ENCODE measurements at places on chromosomes 4 and X.

GRCh38 chr4:147492761-147493160, 11.9 kb downstream of the EDNRA start:
- no peak for DNase-seq

DNA sequence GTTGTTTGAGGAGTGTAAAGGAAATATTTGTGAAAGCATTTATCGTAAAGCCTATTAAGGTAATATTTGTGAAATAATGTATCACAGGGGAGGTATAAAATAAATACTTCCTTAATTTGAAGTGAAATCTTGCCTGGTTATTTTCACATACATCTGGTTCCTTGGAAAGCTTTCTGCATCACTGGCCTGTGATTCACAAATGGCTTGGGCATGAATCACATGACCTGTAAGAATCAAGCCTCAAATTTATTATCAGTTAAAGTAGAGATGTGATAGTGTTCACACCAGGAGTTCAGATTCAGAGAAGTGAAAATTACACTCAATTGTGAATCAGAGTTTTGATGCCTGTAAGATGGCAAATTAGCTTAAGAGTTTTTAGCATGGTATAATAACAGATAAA, 1911.4 kb downstream of the STIM2 start:
- DNase-seq: no peak

GRCh38 chr4:2714918-2715317, 41.2 kb downstream of the TNIP2 start:
- DNase-seq: no peak

DNA sequence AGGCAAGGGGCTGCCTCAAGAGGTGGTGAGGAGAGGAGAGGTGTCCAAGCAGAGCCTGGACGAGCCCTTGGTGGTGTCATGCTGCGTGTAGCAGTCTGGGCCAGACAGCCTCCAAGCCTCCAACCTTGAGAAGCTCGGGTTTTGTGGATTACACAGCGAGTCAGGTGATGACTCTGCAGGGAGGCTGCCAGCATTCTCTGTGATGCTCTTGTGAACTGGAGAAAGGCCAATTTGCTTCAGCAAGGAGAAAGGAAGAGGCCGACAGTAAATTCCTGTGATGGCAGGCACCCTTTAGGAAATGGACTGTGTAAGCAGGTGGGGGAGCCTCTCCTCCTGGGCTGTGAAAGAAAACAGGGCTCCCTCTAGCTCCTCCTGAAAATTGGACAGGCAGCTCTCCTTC, 36.0 kb upstream of the CD99L2 start:
- DNase-seq: no peak

DNA sequence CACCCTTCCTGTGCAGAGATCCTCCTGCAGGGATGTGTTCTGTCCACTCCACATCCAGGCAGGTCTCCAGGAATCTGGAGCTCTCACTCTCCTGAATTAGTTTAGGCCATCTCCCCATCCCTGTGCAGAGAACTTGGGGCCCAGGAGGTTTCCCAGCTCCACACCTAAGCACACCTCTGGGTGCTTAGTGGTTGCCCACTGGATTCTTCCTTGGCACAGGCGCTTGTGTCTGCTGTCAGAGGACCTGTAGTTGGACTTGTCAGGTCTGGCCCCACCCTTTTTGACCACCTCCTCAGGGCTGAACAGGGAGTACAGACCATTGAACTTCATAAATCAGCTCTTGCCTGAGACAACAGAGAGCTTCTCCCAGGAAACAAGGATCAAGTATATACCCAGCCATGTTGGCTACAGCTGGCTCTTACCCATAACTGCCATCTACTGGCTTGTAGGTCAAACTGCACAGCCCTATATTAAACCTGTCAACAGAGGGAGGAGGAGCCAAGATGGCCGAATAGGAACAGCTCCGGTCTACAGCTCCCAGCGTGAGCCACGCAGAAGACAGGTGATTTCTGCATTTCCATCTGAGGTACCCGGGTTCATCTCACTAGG, 275.5 kb downstream of the PPARGC1A start:
- DNase-seq: no peak

GRCh38 chr4:183658362-183659028, 490 bp downstream of the RWDD4 start:
- DNase-seq: no peak

- no peak for DNase-seq
Measured at GRCh38 chr4:188154668-188155405, 15.6 kb downstream of the TRIML1 start.

- no peak for DNase-seq
Measured at GRCh38 chr4:140344101-140344500, 29.3 kb upstream of the SCOC start.

DNA sequence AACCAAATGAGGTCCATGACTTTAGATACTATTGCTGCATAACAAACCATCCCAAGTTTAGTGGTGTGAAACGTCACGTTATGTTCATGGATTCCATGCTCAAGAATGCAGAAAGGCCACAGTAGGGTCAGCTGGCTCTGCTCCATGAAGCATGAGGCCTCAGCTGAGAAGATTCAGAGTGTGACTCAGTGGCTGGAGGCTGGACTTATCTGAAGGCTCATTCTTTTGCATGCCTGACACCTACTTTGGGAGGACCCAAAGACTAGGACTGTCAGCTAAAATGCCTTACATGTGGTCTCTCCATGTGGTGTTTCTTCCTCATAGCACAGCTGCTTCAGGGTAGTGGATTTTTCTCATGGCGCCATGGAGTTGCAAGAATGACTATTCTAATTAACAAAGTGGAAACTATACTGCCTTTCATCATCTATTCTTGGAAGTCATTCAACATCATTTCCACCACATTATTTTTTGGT, 11.5 kb upstream of the CCDC149 start:
- no peak for DNase-seq

DNA sequence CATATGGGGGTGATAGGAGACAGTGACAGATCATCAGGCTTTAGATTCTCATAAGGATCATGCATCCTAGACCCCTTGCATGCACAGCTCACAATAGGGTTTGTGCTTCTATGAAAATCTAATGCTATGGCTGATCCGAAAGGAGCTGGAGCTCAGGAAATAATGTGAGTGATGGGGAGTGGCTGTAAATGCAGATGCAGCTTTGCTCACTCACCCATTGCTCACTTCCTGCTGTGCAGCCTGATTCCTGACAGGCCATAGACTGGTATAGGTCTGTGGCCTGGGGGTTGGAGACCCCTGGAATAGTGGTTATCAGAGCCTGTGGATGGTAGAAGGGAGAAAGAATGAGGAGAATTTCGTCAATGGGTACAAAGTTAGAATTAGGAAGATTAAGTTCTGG, 2751.1 kb downstream of the ARAP2 start:
- no peak for DNase-seq

DNA sequence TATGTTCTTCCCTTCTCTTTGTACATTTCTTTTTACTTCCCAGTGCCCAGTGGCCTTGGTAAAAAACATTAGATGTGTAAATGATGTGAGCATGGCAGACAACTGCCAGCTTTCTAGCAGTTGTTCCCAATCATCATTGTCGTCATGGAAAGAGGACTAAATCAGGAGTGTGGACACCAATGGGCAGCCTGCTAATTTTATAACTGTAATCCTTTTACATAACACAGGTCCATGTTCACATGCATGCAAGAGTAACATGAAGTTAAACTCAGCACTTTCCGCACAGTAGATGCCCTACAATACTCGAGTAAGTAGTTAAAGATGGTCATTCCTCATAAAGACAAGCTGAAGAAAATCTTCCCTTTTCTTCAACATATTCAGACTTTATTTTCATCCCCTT, 23.4 kb upstream of the G3BP2 start:
- no peak for DNase-seq

DNA sequence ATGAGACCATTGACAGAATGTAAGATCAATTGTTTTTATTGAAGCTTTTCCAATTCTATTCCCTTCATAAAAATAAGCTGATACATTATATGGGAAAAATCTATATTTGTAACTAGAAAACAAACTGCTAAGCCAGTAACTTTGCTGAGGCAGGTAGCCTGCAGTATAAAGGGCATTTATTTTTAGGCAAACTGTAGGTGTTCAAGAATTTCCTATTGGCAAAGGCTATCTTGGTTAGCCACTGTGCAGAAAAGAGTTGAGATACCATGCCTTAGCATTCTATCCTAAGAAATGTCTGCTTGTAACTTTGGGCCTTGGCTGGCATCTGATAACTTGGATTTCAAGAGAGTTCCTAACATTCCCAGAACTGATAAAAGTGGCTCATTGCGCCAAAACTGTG, 18.5 kb upstream of the PRRG1 start:
- no peak for DNase-seq

- no peak for DNase-seq
Measured at GRCh38 chr4:158809611-158810486, 41.0 kb downstream of the FNIP2 start.

DNA sequence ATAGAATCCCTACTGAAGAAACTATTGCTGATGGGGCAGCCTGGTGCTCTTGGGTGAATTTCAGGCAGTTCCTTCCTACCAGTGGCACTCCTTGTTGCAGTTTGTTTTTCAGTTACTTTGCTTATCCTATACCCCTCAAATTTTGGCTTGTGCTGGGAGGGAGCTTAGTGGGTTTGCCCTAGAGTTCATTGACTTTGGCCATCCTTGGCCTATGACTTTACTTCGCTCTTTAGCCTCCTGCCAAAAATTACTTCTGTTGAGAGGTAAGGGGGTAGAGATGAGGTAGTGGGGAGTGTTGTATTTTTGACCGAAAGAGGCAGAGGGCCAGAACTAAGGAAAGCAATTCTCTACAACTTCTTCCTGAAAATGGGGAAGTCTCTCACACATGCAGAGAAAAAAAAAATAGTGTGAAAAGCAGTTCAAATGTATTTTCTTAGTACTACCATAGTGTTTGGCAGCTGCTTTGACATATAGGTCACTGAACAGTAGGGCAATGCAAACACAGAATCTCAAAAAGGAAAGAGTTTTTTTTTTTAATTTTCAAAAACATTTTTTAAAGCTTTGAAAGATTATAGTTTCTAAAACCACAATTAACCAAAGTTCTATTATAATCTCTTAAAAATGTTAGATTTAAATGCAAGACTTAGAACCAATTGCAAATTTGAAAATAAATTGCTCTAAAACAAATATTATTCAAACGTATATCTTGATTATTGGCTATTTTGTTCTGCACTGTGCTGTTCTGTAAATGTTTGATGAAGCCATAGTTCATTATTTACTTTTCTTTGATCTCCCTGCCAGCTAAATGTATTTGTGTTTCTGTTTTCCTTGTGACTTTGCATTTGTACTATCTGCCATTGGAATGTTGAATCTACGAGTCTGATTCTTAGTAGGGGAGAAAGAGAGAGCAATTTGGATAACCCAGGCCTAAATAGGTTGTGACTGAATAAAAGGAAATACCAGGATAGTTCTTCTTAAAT, 73.6 kb downstream of the DCK start:
- no peak for DNase-seq

DNA sequence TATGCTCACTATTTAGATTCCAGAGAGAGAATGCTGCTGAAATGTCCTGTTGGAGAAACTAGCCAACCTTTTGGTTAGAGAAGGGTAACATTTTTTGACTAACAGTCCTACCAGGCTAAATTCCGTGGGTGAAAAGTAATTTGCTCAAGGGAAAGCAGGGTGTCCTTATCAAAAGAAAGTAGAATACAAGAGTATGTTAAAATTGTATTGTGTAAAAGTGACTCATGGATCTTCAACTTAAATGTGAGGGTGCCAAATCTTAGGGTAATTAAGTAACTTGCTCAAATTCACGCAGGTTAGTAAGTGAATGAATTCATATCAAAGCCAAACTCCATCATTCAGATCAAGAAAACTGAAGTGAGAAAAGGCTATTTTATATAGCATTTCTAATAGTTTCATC, 81.7 kb downstream of the PCDH7 start:
- no peak for DNase-seq

GRCh38 chr4:21571100-21571499, 377.5 kb downstream of the KCNIP4 start:
- DNase-seq: no peak

- no peak for DNase-seq
Measured at GRCh38 chr4:166335256-166335938, 462.4 kb downstream of the TLL1 start.

DNA sequence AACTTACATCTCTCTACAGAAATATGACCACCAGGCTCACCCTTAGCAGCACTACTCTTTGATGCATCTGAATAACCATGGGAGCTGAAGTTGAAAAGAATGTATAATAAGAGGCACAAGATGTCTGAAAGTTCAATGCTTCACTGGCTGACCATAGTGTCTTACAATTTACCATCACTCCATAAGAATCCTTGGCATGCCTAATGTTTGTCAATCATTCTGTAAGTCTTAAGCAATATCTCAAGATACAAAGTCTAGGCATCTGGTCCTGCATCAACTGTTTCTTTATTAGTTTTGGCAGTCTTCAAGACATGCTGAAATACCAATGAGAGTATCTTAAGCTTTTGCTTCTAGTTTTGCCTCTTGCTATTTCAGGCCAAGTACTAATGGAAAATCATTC, 755.5 kb downstream of the STIM2 start:
- DNase-seq: no peak

GRCh38 chr4:1609901-1610790, 74.0 kb downstream of the FAM53A start:
- DNase-seq: no peak

DNA sequence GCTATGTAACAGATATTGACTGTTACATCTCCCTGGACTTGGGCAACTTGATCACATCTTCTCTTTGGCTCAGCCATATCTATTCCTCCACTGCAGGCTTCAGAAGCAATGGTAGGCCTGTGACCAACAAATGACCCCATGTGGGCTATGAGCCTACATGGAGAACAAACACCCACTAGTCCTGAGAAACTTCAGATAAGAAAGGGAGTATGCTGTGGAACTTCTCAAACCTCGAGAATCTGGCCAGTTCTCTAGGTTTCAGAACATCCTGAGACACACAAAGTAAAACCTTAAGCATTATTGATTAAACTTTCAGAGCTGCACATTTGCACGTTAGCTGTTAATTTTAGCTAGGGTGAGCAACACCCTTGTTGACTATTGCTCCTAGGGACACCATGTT, 16.3 kb downstream of the RBMX2 start:
- no peak for DNase-seq

GRCh38 chr4:140126261-140126660, 27.7 kb downstream of the MAML3 start:
- DNase-seq: no peak

DNA sequence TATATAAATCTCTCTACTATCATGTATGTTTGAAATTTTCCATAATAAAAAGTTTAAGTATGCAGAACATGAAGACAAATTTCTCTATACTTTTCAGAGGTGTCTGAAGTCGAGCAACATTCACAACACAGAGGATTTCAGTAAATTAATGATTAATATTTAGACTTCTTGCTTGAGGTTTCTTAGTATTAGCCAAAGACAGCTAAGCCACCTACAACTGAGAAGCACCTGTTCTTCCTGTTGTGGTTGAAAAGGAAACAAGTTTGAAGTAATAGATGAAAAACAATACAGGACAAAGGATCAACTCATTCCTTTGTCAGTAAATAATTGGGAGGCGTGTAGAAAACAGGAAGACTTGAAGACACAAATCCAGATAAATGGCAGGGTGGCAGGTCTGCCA, 21.1 kb downstream of the SCML1 start:
- no peak for DNase-seq

- no peak for DNase-seq
Measured at GRCh38 chr4:85302193-85302736, 172.7 kb upstream of the ARHGAP24 start.
